CD4-positive, alpha-beta T cell treated with Interleukin-4 for 4 hours (primary cell): ENCODE measurements at places on chromosomes 11 and 22.

GRCh38 chr11:129215506-129216245 lies 23.6 kb upstream of the ARHGAP32 start:
- no peak for DNase-seq

GRCh38 chr11:12900496-12900895 lies 108.6 kb upstream of the RASSF10 start:
- DNase-seq: no peak

GRCh38 chr22:20430720-20431510 lies 6.7 kb downstream of the SCARF2 start:
- DNase-seq: peak; percentile 44

- no peak for DNase-seq
These were observed 16.8 kb downstream of the CBL start for GRCh38 chr11:119222891-119223290.

GRCh38 chr11:17898782-17899181 lies 114.1 kb downstream of the SERGEF start:
- no peak for DNase-seq

DNA sequence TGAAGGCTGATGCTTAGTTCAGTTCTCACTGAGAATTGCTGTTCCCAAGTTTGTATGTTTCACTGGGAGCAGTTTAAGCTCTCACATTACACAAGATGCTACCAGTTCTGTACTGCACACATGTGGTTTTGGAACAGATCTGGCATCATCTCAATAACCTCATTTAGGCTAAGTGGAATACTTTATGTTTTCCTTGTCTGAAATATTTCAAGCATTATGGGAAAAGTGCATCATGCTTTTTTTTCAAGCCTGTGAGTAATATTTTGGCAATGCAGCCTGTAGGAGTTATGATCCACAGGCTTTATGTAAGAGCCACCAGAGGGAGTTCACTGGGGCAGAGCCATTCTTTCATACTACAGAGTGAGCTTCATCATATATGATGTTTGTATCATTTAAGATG lies 141.5 kb downstream of the OR4C45 start:
- DNase-seq: no peak
